ENCODE measurements at places on chromosomes 6 and 20.

- DNase-seq = no peak
These were observed 27.0 kb downstream of the SLC17A1 start for GRCh38 chr6:25804804-25805203.

GRCh38 chr6:49902856-49903255 lies 36.5 kb upstream of the CRISP1 start:
- DNase-seq = no peak

- no peak for DNase-seq
These were observed 34.0 kb downstream of the PNLDC1 start for GRCh38 chr6:159833997-159834603.

- no peak for DNase-seq
These were observed 166.2 kb upstream of the SPACA1 start for GRCh38 chr6:87881342-87881895.

GRCh38 chr6:5199283-5199682 lies 61.5 kb downstream of the LYRM4 start:
- DNase-seq = no peak

DNA sequence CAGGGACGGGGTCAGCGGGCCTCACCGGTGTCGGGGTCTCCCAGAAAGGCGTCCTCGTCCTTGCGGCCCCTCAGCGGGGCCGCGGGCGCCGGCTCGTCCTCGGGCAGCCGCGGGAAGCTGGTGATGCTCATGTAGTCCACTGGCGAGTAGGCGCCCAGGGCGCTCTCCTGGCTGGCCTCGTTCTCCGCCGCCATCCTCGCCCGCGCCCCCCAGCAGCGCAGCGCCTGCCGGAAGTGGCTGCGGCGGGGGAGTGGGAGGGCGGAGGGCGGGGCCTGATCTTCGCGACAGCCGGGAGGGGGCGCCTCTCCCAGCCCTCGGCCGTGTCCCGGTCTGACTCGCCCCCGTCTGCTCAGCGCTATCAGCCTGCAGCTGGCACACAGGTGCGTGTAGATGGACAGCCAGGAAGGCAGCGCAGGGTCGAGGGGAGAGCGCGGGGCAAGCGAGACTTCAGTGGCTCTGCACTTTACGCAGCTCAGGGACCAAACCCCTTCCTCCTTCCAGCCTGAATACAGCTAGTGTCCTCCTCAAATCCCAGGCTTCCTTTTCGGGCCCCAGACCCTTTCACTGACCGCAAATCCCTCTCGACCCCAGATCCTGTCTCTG lies at the start of gene GGT7:
Gene GGT7 (minus strand): TSS at position 235 of the 603 bp plus-strand sequence. CDS start 41 bp downstream, at position 194.
- DNase-seq = peak; percentile 81

DNA sequence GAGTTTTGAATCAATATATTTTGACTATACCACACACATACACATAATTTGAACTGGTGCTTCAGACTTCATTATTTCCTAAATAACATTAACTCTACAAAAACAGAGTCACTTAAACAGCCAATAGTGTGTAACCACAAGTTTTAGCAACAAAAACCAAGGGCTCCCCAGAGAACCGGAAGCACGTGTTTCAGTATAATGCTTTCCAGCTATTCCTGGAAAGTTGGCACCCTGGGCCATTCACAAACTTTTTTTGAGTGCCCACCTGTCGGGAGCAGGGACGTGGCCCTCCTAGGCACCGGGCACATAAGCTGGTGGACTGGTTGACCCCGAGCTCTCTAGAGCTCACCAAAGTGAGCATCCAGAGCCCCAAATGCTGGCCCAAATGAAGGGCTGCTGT lies 1.9 kb upstream of the SLC35D3 start:
- peak; percentile 53 for DNase-seq

DNA sequence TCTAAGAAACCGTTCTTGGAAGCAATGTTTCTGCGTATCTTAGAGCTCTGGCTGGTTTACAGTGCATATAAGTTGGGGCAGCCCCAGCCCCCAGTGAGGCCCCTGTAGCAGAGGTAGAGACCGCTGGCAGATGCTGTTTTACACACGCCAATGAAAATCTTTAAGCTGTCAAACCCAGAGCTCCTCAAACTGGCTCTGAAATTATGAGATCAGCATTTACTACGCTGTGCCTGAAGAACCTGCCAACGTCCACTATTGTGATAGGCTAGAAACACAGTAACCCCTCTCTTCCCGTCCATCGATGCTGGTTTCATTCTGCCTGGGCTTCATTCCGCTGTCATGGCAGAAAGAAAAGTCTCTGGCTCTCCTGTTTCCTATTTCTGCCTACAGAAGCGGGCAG lies 160.6 kb downstream of the SMOC2 start:
- no peak for DNase-seq

GRCh38 chr20:62918831-62919230 lies 7.5 kb downstream of the DIDO1 start:
- DNase-seq = no peak

GRCh38 chr6:2748183-2748582 lies 2.5 kb downstream of the MYLK4 start:
- DNase-seq = no peak

- no peak for DNase-seq
These were observed 1172.2 kb upstream of the CITED2 start for GRCh38 chr6:140546640-140547039.

DNA sequence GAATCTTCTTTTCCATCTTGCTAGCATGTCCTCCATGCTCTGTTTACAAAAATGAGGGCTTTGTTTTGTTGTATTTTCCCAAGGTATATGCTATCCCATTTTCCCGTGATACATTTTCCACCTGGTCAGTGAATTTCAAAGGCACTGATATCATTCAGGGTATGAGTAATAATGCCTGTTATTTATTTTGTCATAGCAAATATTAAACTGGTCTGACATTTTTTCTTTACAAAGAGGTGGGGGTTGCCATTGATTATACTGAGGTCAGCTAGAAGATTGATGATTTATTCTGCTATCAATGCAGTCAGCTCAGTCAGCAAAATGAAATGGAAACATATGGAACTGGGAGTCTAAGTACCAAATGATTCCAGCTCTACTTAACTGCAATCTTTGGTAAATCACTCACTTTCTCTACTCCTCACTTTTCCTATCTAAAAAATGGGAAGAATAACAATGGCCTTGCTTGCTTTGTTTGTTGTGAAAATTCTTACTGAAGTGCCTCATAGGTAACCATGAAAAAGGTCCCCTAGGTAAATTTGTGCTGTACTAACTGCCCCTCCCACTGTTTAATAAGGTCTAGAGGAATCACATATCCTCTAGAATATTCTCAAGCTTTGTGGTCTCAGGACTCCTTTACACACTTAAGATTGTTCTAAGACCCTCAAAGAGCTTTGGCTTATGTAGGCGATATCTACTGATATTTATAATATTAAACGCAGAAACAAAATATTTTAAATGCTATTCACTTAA lies 64.0 kb downstream of the ARHGAP18 start:
- DNase-seq = no peak

- DNase-seq = no peak
These were observed 14.9 kb upstream of the BLOC1S5 start for GRCh38 chr6:8079126-8079525.

DNA sequence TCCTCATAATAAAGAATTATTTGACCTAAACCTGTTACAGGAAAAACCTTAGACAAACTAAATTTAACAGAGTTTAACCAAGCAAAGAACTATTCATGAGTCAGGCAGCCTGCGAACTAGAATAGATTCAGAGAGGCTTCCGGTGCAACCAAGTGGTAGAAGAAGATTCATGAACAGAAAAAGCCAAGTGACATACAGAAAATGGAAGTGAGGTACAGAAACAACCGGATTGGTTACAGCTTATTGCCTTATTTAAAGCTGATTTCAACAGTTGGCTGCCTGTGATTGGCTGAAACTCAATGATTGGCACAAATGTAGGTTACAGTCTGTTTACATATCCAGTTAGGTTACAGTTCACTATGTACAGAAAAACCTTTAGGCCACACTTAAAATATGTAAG lies 10.1 kb downstream of the PPP1R3G start:
- DNase-seq = no peak

DNA sequence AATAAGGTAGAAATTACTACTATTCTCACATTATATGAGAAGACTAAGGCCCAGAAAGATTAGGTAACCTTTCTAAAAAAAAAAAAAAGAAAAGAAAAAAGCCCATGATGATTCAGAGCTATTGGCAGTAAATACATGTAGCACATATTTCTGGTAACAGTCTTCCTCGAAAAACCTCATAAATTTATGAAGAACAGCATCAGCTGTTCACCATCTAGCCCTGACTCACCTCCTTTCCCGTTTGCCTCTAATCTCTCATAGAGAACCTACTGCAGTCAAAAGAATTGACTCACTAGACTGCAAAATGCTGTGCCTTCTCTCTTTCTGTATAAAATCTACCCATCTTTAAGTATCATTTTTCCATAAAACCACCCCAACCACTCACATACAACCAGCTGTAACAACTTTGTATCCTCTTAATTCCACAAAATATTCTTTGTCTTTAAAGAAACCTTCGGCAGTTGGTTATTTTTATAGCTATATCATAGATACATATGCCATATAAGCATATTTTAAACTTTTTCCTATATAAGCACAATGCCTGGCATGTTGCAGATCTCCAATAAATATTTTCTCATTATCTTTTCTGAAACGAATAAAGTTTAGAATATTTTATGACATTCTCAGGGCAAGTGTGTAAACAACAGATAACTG lies 152.7 kb upstream of the ENPP5 start:
- no peak for DNase-seq

GRCh38 chr6:90759664-90760063 lies 172.8 kb upstream of the MAP3K7 start:
- no peak for DNase-seq

DNA sequence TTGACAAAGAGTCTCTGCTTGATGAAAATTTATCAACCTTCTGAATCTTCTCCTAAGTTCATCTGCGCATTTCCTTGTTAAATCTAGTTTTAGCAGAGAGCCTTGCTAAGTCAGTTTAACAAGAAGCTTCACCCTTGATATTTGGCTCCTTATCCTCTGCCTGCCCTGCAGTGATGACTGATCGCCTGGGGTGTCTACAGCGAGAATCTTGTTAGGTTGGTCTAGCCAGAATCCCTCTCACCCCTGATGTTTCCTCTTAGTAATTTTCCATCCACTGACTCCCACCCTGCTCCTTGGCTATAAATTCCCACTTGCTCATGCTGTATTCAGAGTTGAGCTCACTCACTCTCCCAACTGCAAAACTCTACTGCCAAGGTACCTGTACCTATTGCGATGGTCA lies 114.1 kb downstream of the TENT5A start:
- no peak for DNase-seq

GRCh38 chr6:25056130-25056529 lies 120.4 kb upstream of the RIPOR2 start:
- DNase-seq = peak; percentile 74

- DNase-seq = peak; percentile 72
These were observed 16.1 kb upstream of the ZNF292 start for GRCh38 chr6:87139236-87139635.

GRCh38 chr6:158285656-158286021 lies 26.6 kb upstream of the TULP4 start:
- DNase-seq = no peak

GRCh38 chr6:135871878-135872277 lies 20.4 kb downstream of the PDE7B start:
- DNase-seq = no peak

- peak; percentile 47 for DNase-seq
These were observed 194.9 kb downstream of the SCP2D1 start for GRCh38 chr20:19008497-19008896.

GRCh38 chr20:2051946-2052345 lies 49.7 kb upstream of the STK35 start:
- no peak for DNase-seq

DNA sequence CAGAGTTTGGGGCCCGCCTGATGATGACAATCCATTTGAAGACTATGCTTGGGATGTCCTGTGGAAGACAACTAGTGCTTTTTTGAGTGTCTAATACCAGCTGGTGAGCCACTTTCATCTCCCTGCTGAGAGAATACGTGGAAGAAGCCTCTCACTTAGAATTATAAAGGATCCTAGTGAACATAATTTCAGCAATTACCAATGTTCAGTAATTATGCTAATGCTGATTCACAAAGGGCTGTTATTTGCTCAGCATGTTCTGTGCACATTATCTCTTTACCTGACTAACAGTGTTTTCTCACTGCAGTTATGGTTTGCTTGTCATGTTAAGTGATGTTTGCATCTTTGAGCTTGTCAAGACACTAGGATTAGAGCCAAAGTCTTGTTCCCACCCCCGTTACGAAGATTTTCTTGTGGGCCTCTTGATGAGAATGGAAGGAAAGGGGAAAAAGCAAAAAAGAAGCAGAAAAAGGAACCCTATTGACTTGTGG lies 282.1 kb upstream of the CHD6 start:
- no peak for DNase-seq

GRCh38 chr6:4610256-4610655 lies 165.9 kb upstream of the CDYL start:
- no peak for DNase-seq

- no peak for DNase-seq
These were observed 26.9 kb upstream of the GOPC start for GRCh38 chr6:117629119-117629660.

DNA sequence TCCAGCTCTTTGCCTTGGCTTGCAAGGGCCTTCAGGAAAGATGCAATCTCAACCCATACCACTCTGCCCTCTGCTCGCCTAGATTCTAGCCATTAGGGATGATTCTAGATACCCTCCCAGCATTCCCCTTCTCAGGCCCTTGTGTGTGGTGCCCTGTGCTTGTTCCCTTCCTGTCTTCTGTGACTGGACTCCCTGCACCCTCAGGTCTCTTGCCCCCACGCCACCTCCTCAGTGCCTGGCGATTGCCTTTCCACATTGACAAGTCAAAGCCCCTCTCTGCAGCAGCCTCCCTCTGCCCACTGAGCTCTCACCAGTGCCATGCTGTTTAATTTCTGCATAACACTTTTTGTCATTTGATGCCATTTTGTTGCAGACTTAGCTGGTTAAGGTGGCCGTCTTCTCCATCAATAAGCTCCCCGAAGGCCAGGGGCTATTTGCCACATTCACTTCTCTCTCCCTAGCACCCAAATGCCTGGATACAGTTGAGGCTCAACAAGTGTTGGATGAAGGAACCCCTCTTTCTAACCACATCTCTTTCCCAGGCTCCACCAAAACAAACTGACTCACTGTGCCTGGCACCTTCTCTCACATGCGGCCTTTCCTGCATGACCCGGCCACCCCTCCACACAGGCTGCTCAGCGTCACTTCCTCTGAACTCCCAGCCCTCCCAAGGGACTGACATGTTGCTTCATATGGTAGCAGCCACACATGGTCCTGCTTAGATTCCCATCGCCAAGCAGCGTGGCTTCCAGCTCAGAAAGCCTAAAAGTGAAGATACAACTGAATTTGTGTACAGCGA lies 4.6 kb upstream of the TXNDC5 start:
- peak; percentile 99 for DNase-seq

GRCh38 chr6:118864341-118865099 lies 29.4 kb upstream of the ASF1A start:
- no peak for DNase-seq

Data from NB4 (cell line).